ENCODE measurements at places on chromosomes 6 and 20.

- DNase-seq: peak; percentile 77
These were observed 43.7 kb upstream of the HFE start for GRCh38 chr6:26043384-26044139.

GRCh38 chr6:163701762-163702161, 287.2 kb downstream of the QKI start:
- no peak for DNase-seq

DNA sequence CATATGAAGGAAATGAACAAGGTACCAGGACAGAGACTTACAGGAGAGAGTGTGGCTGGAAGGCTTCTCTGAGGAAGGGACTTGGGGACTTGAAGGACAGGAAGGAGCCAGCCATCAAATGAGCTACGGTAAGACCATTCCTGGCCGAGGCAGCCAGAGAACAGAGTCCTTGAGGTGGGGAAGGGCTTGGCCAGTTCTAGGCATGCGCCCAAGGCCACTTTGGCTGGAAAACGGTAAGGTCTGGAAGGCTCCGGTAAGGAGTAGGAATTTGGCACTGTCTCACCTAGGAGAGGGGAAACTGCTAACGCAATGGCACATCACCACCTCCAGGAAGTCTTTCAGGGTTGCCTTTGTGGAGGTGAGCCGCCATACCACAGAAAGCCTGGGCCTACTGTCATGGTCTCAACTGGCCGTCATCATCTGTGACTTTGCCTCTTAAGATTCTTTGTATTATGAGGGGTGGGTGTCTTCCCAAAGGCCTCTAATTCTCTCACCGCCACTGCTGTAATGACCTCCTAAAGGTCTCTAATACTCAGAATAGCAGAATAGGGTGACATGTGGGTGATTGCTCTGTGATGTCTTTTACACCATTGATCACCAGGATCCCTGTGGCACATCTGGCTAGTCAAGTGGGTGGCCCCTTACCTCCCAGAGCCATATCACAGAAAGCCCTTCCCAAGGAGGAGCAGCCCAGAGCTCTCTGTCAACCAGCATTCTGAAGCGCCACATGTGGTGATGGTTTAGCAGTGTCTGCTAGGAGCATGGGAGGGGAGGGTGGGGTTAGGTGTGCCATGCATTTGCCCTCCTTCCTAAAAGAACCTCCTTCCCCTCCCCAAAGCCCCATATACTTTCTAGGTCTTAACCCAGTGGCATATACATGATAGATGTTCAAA, 17.7 kb upstream of the STX16 start:
- no peak for DNase-seq

GRCh38 chr6:44808148-44808547, 420.6 kb downstream of the CDC5L start:
- DNase-seq: no peak

GRCh38 chr6:20235041-20235440, 22.8 kb upstream of the MBOAT1 start:
- DNase-seq: no peak

- no peak for DNase-seq
These were observed 30.4 kb downstream of the TGM2 start for GRCh38 chr20:38134427-38135270.

DNA sequence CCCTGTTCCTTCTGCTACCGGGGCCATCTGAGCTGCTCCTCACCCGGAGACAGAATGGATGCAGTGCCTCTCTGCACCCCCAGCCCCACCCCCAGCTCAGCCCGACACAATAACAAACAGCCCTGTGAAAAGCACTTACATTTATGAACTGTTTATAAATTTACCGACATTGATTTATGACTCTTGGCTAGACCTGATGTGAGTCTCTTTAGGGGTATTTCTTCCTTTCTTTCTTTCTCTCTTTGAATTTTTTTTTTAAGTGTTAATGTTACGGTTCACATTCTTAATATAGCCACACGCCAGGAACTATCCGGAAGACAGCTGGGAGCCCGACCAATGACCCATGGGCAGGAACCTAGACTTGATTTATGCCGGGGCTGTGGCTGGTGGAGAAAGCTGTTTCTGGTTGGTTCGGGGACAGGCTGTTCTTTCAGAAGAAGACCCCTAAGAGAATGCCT, 266.3 kb downstream of the CDC5L start:
- no peak for DNase-seq
